ENCODE measurements at places on chromosomes 1 and 21.

DNA sequence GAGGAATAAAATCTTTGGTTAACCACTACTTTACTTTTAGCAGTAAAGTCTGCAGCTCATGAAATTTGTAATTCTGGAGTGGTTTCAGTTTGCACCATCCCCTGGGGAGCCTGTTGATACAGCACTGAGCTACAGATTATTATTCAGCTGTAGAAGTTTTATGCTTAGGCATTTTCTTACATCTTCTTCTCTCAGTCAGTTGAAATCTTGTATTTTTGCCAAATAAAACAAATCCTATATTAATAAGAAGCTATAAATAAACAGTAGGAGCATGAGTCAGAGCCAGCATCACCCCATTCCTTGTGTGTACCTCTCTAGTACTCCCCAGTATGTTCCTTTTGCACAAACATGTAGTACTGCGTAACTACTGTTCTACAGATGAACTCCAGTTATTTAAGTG, 118.9 kb downstream of the ATF6 start:
- DNase-seq: no peak

DNA sequence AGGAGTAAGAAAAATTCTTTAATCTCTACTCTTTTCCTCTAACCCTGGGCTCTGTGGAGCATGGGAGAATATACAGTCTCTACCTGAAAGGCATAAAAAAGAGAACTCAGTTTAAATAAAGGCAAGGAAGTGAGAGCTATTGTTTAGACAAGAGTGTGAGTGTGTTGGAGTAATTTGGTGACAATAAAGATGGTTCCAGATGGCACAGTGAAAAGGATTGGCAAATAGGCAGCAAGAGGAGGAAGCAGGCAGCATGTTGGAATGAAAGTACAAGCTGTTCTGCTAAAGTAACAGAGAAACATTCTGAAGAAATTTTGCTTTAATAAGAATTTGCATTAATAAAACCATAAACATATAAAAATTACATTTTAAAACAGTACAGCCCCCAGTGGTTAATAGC, 163.4 kb downstream of the DNM3 start:
- no peak for DNase-seq

DNA sequence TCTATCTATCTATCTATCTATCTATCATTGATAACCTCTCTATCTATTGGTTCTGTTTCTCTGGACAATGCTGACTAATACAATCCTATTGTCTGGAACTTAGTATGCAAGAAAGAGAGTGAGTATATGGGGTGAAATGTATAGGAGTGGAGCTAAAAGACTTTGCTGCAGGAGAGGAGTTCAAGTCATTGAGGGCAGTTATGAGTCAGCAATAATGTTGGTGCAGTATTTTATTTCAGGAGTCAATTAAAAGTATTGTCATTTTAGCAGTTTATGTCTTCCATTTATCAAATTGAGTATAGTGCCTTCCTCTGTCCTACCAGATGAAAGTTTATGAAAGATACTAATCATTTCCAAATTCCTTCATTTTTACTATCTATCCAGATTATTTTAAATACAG, 55.8 kb downstream of the MAP3K7CL start:
- no peak for DNase-seq

- DNase-seq: no peak
Measured at GRCh38 chr1:74681851-74682250, 8.3 kb upstream of the ERICH3 start.

DNA sequence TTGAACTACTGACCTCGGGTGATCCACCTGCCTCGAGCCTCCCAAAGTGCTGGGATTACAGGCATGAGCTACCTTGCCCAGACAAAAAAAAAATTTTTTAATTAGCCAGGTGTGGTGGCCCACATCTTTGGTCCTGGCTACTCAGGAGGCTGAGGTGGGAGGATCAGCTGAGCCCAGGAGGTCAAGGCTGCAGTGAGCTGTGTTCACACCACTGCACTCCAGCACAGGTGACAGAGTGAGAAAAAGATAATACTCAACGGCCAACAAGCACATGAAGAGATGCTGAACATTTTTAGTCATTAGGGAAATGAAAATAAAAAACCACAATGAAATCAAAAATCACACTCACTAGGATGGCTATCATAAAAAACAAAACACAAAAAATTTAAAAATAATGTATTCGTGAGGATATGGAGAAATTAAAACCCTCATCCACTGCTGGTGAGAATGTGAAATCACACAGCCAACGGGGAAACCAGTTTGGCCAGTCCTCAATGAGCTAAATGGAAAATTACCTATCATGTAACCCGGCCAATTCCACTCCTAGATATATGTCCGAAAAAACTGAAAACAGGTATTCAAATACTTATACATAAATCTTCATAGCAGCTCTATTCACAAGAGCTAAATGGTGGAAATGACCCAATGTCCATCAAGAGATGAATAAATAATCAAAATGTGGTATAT, 41.2 kb downstream of the ENAH start:
- no peak for DNase-seq

DNA sequence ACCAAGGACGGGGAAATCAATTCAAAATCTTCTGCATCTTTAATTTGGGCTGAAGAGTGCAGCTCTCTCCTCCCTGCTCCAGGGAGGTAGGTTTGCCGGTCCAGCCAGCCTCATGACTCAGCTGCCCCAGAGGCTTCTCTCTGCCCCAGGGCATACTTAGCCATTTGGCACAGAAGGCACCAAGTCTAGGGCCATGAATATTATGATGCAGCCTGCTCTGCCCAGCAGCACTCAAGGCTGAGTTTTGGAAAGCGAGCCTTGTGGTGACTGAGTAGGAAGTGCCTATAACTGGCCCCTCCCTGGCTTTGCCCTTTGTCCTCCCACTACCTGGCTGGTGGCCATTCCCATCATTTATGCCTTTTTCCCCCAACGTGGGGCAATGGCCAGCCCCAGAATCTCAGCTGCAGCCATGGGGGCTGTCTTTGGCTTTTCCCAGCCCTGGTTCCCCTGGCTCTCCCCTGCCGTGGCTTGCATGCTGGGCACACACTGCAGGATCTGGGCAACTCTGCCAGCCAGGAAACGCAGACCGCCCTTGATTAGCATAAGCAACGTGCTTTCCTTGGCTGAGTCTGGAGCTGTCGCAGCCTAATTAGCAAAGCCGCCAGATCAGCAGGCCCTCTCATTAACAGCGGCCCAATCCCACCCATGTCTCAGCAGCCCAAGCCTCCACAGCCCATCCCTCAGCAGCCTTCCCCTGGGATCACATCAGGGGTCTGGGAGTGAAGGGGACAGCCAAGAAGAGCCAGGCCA, 258.6 kb upstream of the TMEM51 start:
- no peak for DNase-seq
